ENCODE measurements at places on chromosomes 16 and 17. TPM values are rescaled to one million over a fixed set of nuclear protein-coding genes. Genes with fewer than 3 reads are reported as not detected.

GRCh38 chr17:47889734-47890529 lies 6.1 kb upstream of the SP2 start:
- no peaks in the 10 kb centered on the region for H3K36me3 ChIP-seq
- peaks cover 32% of the 10 kb centered on the region for H3K4me1 ChIP-seq
- no peak overlapping the region for H3K4me3 ChIP-seq

GRCh38 chr17:75959051-75959838 lies 18.4 kb upstream of the FBF1 start:
- H3K4me1 ChIP-seq: no peaks in the 10 kb centered on the region
- H3K4me3 ChIP-seq: no peak overlapping the region
- H3K27me3 ChIP-seq: no peaks in the 10 kb centered on the region
- no peak for DNase-seq
- H3K36me3 ChIP-seq: peaks cover 13% of the 10 kb centered on the region
- no peak overlapping the region for H3K27ac ChIP-seq

DNA sequence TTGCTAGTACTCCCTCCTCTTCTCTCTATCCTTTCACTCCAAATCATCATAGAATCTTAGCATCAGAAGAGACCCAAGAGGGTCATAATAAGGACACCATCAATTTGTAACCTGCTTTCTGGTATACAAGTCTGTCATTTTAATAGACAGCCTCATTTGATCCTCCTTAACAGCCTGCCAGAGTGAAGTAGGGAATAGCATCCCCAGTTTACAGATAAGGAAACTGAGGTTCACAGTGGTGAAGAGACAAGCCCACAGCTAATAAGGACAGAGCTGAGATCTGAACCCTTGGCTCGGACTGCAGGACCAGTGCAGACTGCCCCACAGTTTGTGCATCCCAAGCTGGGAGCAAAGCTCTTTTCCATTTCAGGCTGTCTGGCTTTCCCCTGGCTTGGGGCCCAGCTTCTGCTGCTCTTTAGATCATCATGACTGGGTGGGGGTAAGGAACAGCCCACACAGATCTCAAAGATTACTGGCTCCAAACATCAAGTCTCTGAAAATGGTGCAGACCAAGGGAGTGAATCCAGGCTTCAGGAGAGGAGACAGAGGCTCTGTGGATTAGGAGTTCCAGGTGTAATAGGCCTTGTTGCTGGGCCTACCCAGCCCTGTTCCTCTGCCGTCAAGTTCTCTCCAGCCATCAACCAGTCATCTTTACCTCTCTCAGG lies 10.3 kb upstream of the IGFBP4 start:
- no peak overlapping the region for H3K4me3 ChIP-seq
- no peak for DNase-seq
- no peaks in the 10 kb centered on the region for H3K27me3 ChIP-seq

DNA sequence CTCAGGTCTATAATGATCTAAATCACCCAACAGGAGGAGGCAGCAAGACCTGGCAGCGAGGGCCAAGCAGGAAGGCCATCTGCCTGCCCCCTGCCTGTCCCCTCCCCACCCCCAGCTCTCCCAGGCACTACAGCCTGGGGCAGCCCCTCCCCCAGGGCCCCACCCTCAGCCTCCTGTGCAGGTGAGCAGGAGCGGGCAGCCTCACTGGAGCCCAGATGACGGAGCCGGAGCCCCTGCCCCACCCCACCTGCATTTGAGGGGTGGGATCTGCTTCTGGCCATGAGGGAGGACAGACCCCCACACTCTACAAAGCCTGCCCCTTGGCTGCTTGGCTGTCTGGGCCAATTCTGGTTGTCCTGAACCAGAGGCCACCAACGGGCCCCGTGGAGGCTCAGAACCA lies 12.4 kb upstream of the BAHCC1 start:
- no peak for DNase-seq
- peaks cover 26% of the 10 kb centered on the region for H3K4me1 ChIP-seq
- no peak overlapping the region for H3K4me3 ChIP-seq

The LPO gene
- total RNA-seq: not detected
